ENCODE measurements at places on chromosomes 7 and 10.
A peak's percentile ranks its signal among the peaks of the same experiment; 100 is the strongest.

DNA sequence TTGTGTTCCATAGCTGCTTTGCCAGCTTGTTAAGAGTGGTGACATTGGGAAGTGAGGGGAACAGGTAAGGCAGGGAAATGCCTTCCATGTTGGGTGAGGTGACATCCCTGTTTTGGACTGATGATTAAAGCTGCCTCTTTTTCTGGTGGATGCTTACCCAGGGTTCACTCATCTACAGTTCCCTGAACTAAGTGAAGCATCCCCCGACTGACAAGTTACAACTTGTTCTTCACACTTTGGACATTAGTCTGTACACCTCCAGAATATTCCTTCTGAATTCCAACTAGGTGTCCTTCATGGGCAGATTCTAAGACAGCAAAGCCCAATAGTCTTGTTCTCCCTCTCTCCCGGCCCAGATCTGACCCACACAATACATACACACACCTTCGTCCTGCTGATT, 63.4 kb downstream of the HDAC9 start:
- no peak for DNase-seq

DNA sequence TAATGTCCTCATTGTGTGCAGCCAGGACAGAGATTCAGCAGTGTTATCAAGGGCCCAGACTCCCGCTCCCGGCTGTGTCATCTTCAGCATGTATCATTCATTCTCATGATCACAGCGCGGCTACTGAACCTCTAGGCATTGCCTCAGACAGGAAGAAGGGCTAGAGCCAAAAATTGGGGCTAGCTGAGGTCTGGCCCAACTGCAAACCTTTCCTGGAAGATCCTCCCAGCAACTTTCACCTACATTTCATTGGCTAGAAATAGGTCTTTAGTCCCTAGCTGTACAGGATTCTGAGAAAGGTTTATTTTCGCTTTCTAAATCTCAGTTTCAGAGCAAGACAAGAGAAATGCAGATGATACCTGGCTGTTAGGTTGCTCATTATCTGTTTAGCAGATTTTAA, 81.9 kb downstream of the CREM start:
- DNase-seq: peak; percentile 35

GRCh38 chr7:68936471-68937035, 661.7 kb upstream of the AUTS2 start:
- no peak for DNase-seq

GRCh38 chr10:98382691-98383101, 32.3 kb downstream of the PYROXD2 start:
- DNase-seq: no peak

- DNase-seq: no peak
Observed at GRCh38 chr7:4299431-4299830, 382.7 kb upstream of the FOXK1 start.

DNA sequence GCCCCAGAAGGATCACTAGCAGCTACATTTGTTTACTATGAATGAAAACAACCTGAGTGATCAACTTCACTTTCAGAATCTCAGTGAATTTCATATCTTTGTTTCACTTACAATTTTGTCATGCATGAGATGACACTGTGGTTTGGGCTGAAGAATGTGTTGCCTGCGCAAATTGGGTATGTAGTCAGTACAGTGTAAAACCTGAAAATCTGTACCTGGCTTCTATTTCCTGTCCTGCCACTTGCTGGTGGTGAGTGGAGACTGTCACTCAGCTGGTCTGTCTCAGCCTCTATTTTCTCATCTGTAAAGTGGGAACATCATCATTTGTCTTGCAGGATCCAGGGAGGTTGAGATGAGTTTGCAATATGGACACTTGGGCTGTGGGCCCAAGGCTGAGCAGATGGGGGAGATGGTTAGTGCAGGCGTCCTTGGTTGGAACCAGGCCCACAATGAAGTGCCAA, 118.0 kb downstream of the WDFY4 start:
- no peak for DNase-seq
